Head of caudate nucleus (tissue), 42 donors: ENCODE measurements at places on chromosomes 1 and 21.

- DNase-seq: no peak
These were observed 79.9 kb downstream of the LAMC1 start for GRCh38 chr1:183103147-183103546.

DNA sequence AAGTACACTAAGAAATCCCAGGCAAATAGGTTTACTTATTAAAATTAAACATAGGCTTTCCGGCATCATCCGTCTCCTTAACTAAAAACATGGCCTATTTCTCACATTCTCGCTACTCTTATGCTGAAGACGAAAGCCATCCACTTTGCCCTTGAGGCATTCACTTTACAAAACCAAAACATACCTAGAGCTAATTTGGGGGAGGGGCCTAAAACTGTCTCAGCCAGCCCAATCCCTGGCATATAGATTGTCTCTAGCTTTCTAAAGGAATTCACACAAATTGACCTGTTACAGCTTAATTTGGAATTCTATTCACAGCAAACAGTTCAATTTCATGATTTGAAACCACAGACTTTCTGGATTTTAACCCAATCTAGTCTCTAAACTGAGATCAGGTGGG is 34.8 kb downstream of the SLC35D1 start:
- DNase-seq: no peak

GRCh38 chr1:3570066-3570986 is 41.0 kb downstream of the MEGF6 start:
- DNase-seq: no peak

GRCh38 chr1:20654104-20654690 is 7.0 kb downstream of the DDOST start:
- no peak for DNase-seq

DNA sequence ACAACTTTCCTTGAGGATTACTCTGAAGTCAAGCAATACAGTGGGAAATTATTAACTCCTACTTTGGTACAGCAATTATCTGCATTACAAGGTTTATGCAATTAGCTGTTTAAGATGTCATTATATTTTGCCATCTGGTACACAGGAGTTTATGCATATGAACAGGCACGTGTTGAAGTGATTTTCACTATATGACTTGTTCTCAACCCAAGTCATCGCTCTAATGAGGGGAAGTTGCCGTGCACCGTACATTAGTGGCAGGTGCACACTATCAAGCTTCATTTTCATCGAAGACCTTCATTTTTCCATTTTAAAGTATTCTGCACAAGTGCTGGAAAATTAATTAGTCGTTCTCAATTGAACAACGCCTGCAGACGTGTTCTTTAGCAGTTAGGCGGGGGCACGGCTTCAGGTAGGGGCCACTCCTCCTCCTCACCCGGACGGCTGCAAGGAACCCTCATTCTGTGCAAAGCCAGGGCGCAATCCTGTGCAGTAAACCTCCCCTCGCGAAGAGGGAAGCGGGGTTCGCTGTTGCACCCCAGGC is 39.8 kb upstream of the NFIA start:
- no peak for DNase-seq

DNA sequence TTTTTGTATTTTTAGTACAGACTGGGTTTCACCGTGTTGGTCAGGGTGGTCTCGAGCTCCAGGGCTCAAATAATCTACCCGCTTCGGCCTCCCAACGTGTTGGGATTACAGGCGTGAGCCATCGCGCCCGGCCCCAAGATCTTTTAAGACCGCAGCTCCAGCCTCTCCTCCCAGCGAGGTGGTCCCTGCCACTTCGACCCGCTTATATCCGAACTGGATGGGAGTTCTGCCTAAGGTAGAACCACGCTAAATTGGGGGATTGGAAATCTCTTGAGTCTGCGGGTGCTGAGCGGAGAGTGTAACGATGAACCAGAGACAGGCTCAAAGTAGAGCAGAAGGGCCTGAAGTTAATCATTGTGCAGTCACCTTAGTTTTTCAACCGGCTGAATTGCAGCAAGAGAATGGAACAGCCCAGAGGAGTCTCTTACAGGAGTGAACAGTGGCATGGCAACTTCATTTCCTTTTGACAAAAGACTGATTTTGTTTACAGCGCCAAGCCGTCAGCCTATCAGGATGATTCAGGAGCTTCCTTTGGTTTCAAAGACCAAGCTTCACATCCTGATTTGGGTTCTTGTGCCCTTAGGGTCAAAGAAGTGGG is 726 bp upstream of the CYB5R1 start:
- no peak for DNase-seq

- peak; percentile 59 for DNase-seq
These were observed 52.9 kb downstream of the HMGB4 start for GRCh38 chr1:33916786-33917185.

DNA sequence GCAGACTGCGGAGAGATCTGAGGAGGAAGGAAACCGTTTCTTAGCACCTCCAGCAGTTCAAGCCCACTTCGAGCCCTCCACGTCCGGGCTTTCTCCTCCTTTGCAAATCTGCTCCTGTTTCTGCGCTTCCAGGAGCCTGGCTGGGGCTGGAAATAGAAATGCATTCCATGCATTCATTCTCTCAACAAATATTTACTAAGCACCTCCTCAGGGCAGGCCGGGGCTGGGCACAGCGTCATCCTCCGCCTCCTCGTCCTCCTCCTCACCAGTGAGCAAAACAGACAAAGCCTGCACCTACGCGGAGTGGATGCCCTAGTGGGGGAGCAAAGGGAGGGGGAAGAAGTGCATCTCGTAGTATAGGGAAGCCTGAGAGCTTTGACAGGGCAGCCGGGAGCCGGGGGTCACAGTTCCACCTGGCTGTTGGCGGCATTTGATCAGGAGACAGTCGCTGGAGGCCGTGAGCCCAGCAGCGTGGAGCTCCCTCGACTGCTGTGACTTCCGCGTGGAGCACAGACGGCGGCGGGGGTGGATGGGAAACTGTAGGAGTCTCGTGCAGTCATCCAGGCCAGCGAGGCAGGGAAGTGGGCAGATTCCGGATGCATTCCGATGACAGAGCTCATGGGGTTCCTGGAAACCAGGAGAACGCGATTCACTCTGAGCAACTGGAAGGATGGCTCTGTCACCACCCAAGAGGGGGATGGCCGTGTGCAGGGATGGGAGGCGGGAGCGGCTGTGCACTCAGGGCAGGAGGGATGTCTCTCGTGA is 93.5 kb downstream of the SIK1 start:
- no peak for DNase-seq

GRCh38 chr1:111203681-111204200 is 3.3 kb upstream of the DENND2D start:
- DNase-seq: peak; percentile 51

- peak; percentile 35 for DNase-seq
These were observed 120.3 kb downstream of the ZBTB18 start for GRCh38 chr1:244171241-244171985.

- no peak for DNase-seq
These were observed 6.7 kb downstream of the ZNF496 start for GRCh38 chr1:247324923-247325322.

- no peak for DNase-seq
These were observed 21.6 kb upstream of the GPR137B start for GRCh38 chr1:236120721-236121153.

- peak; percentile 86 for DNase-seq
These were observed 36.3 kb downstream of the IFNAR1 start for GRCh38 chr21:33360881-33361602.

DNA sequence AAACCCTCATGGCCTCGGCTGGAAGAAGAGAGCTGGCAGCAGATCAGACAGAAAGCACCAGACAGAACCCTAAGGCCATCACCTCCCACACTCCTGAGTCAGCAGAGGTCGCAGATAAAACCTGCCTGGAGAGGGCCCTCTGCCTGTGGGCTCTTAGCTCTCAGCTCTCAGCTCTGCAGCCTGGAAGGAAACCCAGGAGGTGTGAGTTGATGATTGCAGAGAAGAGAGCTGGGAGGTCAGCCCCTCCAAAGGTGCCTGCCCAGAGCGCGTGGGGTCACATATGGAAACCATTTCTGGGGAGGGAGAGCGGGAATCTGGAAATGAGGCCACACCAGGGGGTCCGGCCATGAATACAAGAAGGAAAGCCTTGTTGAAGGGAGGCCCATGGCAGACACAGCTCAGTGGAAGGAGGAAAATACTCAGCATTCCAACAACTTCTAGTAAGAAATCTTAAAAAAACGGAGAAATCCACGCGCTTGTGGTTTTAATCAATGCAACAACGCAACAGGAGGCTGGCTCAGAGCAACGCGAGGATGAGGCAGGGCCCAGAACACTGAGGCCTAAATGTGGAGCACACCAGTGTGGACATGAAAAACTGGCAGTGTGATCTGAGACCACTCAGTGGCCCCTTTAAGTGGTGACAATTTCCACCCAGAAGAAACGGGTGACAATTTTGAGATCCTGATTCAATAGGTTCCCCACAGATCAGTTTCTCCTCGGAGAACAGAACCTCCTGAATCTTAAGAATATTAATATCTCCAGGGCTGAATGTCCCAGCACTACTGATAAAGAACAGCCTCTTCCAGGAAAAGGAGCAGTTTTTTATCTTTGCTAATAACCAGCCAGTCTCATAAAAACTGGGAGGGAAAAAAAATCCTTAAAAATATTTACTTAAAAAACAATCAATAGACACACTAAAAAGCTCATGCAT is 45.7 kb downstream of the PSMG1 start:
- DNase-seq: no peak

DNA sequence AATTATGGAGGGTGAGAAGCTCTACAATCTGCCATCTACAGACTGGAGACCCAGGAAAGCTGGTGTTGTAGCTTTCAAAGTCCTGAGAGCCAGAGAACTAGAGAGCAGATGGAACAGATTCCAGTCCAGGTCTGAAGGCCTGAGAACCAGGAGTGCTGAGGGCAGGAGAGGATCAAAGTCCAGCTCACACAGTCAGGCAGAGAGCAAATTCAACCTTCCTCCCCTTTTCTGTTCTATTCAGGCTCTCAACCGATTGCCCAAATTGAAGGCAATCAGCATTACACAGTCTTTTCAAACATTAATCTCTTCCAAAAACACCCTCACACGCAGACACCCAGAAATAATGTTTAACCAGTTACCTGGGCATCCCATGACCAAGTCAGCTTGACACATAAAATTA is 2.5 kb upstream of the TMPRSS2 start:
- DNase-seq: no peak

GRCh38 chr1:1424707-1425106 is 3.6 kb upstream of the ANKRD65 start:
- no peak for DNase-seq

GRCh38 chr21:14245711-14246110 is 29.8 kb downstream of the RBM11 start:
- DNase-seq: no peak

DNA sequence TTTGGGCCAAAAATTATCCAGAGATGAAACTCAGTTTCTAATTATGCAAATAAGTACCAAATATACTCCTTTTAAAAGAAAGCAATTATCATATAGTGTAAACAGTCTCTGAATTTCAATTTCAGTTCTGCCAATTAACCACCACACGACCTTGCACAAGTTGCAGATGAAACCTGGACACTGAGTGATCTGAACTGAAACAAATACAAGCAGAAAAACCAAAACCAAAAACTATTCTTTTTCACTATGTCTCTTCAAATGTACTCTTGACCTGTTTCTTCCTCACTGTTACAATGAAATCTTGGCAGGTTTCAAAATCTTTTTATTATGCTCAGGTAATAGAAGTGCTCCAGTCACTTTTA is 79.2 kb downstream of the TYW3 start:
- no peak for DNase-seq

DNA sequence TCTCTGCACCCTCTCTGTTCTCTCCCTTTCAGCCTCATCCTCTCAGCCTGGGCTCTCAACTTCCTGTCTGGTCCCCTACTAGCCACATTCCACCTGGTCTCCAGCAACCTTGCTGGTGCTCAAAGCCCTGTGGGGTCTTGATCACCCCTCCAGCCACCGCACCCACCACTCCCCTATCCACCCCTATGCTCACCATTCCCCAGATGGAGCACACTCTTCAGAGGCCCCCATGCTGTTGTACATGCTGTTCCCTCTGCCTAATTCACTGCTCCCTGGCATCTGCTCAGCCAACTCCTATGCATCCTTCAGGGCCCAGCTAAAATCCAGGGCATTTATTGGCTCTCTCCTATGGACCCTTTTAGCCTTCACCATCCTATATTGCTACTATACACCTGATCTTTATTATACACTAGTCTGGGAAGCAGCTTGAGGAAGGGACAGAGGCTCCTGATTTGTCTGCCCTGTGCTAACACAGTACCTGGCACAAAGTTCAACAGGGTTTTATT is 81.0 kb downstream of the GLIS1 start:
- DNase-seq: no peak

DNA sequence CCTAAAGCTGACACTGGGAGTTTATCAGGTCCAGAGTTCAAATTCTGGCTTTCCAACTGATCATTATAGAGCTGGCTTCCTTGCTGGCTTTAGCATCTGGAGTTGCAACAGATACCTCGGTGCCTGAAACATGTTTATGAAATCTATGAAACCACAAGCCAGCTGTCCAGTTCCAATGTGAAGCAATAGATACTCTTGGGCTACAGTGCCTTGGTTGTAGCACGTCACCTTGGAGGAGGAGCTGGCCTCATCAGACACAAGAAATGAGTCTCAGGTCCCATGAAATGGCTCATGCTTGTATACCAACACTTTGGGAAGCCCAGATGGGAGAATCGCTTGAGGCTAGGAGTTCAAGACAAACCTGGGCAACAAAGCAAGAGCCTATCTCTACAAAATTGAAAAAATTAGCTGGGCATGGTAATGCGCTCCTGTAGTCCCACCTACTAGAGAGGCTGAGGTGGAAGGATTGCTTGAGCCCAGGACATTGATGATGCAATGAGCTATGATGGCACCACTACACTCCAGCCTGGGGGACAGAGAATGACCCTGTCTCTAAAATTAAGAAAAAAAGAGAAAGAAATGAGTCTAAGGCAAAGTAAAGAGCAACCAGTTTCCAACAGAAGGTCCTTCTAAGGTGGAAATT is 132.5 kb upstream of the ZNF648 start:
- no peak for DNase-seq

DNA sequence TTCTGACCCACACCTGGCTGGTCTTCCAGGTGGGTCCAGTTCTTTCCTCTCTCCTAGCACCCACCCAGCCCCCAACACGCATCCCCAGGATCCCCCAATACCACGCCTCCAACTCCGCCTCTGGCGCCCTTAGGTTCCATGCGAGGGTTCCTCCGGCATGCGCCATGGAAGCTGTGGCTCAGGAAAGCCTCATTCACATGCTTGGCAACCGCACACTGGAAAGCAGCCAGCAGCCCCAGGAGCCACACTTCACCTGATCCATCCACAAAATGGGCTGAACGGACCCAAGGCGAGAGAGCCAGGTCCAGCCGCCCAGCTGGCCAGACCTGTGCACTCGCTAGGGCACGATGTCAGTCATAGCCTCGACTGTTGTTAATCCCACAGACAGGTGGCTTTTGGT is 161.2 kb downstream of the PSMG1 start:
- no peak for DNase-seq

- peak; percentile 60 for DNase-seq
These were observed 10.0 kb upstream of the GJB5 start for GRCh38 chr1:34744851-34745250.

GRCh38 chr1:83996621-83997020 is 2.3 kb downstream of the TTLL7 start:
- no peak for DNase-seq
